ENCODE measurements at places on chromosomes 7 and 10.

- DNase-seq: no peak
These were observed 264.3 kb downstream of the CACNA2D1 start for GRCh38 chr7:82179311-82179710.

GRCh38 chr10:61164458-61165160 is 220.6 kb upstream of the RHOBTB1 start:
- DNase-seq: no peak

GRCh38 chr7:82364048-82364447 is 79.5 kb downstream of the CACNA2D1 start:
- DNase-seq: no peak

DNA sequence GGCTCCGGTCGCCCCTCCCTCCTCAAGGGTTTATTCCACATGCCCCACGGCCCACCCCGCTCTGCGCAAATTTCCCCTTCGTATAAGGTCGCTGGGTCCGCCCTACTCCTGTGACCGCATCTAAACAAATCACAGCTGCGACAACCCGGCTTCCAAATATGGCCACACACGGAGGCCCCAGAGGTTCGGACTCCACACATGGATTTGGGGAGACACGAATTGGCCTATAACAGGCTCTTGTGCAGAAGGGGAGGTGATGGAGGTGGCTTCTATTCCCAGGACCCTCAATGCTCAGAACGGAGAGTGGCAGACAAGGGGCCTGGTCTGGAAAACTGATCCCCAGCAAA is 90.1 kb downstream of the FOXL3 start:
- DNase-seq: no peak

- DNase-seq: no peak
These were observed 31.8 kb upstream of the TM9SF3 start for GRCh38 chr10:96618653-96619052.

GRCh38 chr7:5670183-5670935 is 111.1 kb downstream of the RNF216 start:
- DNase-seq: no peak

GRCh38 chr10:7810443-7810842 is 7.9 kb upstream of the TAF3 start:
- no peak for DNase-seq

DNA sequence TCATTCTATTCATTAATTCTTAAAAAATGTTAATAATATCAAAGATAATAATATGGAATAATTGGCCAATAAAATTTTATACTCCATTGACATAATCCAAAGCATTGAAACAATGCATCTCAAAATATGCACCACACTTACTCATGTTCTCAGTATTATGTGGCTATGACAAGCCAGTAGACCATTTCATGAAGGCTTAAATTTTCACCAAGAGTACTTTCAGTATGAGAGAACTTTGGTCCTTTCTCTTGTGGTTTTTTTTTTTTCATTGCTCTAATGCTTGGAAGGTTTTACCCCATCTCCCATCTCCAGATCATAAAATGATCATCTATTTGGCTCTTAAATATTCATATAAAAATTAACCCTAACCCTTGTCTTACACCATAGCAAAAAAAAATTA is 45.5 kb upstream of the TMEM140 start:
- no peak for DNase-seq

DNA sequence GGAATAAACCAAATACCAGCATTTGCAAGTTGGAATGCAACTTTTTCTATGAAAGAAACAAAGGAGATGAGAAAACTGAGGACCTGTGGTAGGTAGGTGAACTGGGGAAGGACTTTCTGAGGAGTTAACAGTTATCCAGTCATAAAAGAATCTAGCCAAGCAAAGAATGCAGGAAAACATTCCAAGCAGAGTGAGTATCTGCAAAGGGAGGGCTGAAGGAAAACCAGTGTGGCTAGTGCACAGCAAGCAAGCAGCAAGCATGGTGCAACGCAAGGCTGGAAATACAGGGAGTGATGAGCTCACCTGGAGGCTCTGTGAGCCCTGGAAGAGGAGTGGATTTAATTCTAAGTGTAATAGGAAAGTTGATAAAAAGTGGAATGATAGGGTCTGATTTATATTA is 44.0 kb downstream of the RTKN2 start:
- no peak for DNase-seq

DNA sequence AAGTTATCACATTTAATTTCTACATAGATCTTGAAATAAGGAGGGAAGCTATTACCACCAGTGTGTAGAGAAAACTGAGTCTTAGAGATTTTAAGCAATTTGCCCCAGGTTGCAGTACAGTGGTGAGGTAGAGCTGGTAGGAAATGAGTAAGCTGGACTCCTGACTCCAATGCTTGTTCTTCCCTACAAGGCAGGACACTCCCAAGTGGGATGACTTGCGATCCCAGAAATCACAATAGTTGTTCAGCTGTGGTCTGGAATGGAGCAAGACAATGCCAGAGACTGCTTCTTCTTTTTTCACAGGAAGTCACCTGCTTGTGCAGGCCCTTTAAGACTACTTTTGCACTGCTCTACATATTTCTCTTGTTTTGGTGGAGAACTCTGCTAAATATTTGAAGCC is 327.2 kb upstream of the BMPER start:
- DNase-seq: no peak

- DNase-seq: no peak
These were observed 167.4 kb downstream of the GNAI1 start for GRCh38 chr7:80302078-80302477.

DNA sequence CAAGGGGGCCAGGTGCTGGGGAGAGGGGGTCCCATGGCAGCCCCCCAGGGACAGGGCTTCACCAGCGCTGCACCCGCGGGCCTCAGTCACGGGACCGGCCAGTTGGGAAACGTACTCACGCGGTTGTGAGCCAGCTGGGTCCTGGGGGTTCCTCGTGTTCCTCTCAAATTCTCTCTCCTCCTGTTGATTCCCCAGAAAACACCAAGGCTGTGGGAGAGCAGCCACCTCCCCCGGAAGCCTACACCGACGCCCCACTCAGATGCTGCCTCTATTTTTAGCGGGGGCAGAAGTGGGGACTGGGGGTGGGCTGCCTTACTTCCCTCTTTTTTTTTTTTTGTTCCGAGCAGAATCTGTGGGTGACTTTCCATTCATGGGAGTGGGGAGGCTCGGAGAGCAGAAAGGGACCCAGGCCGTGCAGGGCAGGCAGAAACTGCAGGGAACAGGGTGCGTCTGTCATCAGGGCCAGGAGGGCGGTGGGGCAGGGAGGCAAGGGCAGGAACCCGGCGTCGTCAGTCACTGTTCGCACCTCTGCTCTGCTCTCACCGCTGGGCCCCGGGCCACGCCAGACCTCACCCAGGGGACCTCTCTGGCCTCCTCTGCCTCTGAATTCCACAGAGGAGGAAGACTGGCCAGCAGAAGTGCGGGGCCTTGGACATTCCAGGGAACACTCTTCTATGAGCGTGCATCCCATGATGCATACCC is 63.1 kb downstream of the CARD11 start:
- no peak for DNase-seq

GRCh38 chr10:25125201-25125611 is 49.6 kb upstream of the GPR158 start:
- DNase-seq: no peak

DNA sequence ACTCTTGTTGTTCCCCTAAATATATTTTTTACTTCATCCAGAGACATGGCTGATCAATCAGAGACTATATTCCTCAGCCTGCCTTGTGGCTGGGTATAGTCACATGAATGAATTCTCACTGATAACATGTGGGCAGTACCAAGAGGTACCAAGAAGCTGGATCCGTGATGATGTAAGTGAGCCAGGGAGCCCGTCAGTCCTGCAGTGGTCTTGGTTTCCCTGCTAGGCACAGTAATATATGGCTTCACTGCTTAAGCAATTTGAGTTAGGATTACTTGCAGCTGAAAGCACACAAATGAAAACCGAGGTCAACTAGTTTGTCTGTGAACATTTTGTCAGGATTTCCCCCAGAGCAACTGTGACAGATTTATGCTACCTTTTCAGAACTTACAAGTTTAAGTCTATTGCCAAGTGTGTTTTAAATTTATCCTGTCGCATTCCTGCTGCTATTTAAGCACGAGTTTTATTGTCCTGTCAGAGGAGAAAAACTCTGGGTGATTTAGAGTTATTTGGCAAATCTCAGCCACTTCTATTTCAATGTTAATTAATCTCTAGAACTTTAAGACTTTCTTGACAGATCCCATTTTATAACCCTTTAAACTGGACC is 381.8 kb downstream of the PHF14 start:
- no peak for DNase-seq

GRCh38 chr7:130961128-130961601 is 227.2 kb upstream of the KLF14 start:
- DNase-seq: peak; percentile 24

- no peak for DNase-seq
These were observed 96.1 kb downstream of the AMPH start for GRCh38 chr7:38535073-38535472.

GRCh38 chr10:86130041-86130440 is 236.6 kb downstream of the GRID1 start:
- no peak for DNase-seq

DNA sequence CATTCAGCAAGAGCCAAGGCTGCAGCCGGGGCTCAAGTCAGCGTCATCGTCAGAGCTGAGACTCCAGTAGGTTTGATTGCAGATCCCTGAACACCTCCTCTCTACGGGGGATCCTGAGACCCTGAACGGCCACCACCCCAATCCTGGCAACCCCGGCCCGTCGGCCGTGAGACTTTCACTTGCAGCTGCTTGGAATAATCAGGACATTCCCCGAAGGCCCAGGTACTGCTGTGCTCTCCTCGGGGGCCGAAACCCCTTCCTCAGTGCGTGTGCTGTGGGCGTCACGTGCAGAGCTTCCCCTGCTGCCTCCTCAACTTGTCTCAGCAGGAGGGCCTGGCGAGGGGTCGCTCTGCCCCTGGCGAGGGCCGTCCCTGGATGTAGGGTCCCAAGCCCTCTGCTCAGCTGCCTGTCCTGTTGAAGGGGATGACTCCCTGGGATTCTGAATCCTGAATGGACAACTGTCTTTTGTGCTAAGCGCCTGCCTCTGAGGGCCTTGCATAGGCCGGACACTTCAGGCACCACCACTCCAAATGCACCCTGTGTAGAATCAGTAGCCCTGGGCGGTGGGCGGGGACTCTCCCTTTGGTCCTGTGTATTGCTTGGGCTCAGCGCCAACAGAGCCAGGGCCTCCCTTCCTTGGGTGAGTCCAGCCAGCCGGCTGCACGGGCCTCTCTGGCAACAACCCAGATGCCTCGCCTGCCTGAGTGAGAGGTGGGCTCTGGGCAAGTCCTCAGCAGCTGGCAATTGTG is 63.8 kb upstream of the EBF3 start:
- no peak for DNase-seq

GRCh38 chr7:94426980-94427875 is 32.5 kb downstream of the COL1A2 start:
- DNase-seq: no peak

- no peak for DNase-seq
These were observed 95.2 kb upstream of the DNAAF5 start for GRCh38 chr7:631291-631711.

GRCh38 chr10:102949916-102950315 is 31.8 kb downstream of the CNNM2 start:
- no peak for DNase-seq

GRCh38 chr7:64559206-64559605 is 3.7 kb downstream of the ZNF680 start:
- DNase-seq: no peak

All from stimulated activated CD8-positive, alpha-beta memory T cell treated with anti-CD3 and anti-CD28 coated beads, Interleukin-15, amount 100 ng/mL, for 1 hour (primary cell).